ENCODE measurements at places on chromosomes 4 and X. TPM values are rescaled to one million over a fixed set of nuclear protein-coding genes. Genes with fewer than 3 reads are reported as not detected.

- H3K4me1 ChIP-seq, result no peaks in the 10 kb centered on the region
- no peaks in the 10 kb centered on the region for H3K36me3 ChIP-seq
- no peaks in the 10 kb centered on the region for H3K27me3 ChIP-seq
These were observed 1427.4 kb upstream of the ADGRL3 start for GRCh38 chr4:59772641-59773139.

GRCh38 chrX:2638279-2638678 lies 52.8 kb upstream of the CD99 start:
- no peaks in the 10 kb centered on the region for H3K4me1 ChIP-seq
- no peak overlapping the region for H3K4me3 ChIP-seq
- H3K27me3 ChIP-seq, result no peaks in the 10 kb centered on the region
- no peak for DNase-seq

- peak overlapping the region; percentile 74 for H3K4me3 ChIP-seq
- peaks cover 13% of the 10 kb centered on the region for H3K4me1 ChIP-seq
These were observed 1.8 kb downstream of the SLC38A5 start for GRCh38 chrX:48468247-48468671.

DNA sequence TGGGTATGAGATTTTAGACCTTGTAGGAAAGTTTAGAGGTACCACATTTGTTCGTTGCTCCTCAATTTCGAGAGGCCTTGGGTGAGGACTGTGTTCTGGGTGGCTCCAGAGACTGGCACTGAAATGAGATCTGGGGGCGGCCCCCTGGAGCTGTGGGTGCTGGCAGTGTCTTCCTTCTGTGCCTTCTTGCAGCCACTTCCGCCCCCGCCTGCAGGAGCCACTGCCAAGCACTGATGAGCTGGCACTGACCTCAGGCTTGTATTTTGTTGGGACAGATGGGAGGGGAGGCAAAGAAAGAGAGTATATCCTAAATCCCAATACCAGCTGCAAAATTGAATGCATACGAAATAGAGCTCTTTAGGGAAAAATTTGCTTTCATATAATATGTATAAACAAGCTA lies 64.5 kb upstream of the CLDN34 start:
- H3K27me3 ChIP-seq, result no peaks in the 10 kb centered on the region
- H3K4me3 ChIP-seq, result no peak overlapping the region
- DNase-seq, result no peak
- no peaks in the 10 kb centered on the region for H3K36me3 ChIP-seq
- no peak overlapping the region for H3K27ac ChIP-seq
- H3K4me1 ChIP-seq, result no peaks in the 10 kb centered on the region

- no peak overlapping the region for H3K27ac ChIP-seq
- DNase-seq, result no peak
- no peaks in the 10 kb centered on the region for H3K4me1 ChIP-seq
- H3K36me3 ChIP-seq, result no peaks in the 10 kb centered on the region
- H3K4me3 ChIP-seq, result no peak overlapping the region
These were observed 144.8 kb downstream of the TLL1 start for GRCh38 chr4:166017804-166018203.

DNA sequence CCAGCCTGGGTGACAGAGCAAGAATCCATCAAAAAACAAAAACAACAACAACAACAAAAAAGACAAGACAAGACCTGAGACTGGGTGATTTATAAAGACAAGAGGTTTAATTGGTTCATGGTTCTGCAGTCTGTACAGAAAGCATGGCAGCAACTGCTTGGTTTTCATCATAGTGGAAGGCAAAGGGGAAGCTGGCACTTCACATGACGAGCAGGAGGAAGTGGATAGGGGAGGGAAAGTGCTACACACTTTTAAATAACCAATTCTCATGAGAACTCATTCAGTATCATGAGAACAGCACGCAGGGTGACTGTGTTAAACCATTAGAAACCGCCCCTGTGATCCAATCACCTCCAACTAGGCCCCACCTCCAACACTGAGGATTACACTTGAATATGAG lies 28.4 kb upstream of the SLC10A7 start:
- no peak for DNase-seq
- no peak overlapping the region for H3K27ac ChIP-seq
- no peaks in the 10 kb centered on the region for H3K27me3 ChIP-seq
- H3K4me3 ChIP-seq, result no peak overlapping the region
- no peaks in the 10 kb centered on the region for H3K4me1 ChIP-seq
- H3K36me3 ChIP-seq, result no peaks in the 10 kb centered on the region

DNA sequence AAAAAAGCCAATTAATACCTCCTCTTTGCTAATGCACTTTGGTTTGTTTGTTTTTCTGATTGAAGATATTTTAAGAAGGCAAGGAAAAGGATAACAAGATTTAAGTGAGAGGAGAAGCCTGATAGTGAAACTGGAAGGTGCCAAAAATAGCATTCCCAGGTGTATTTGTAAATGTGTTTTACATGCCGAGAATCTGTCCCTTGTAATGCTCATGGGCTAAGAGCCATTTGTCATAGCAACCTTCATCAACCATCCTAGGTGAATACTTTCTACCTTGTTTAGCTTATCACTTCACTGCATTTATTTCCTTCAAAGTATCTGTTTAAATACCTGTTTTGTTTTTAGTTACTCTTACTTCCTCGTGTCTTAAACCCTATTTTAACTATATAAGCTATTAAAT lies 127.8 kb downstream of the KCTD8 start:
- no peaks in the 10 kb centered on the region for H3K36me3 ChIP-seq
- no peak overlapping the region for H3K27ac ChIP-seq
- no peaks in the 10 kb centered on the region for H3K4me1 ChIP-seq
- H3K27me3 ChIP-seq, result no peaks in the 10 kb centered on the region

DNA sequence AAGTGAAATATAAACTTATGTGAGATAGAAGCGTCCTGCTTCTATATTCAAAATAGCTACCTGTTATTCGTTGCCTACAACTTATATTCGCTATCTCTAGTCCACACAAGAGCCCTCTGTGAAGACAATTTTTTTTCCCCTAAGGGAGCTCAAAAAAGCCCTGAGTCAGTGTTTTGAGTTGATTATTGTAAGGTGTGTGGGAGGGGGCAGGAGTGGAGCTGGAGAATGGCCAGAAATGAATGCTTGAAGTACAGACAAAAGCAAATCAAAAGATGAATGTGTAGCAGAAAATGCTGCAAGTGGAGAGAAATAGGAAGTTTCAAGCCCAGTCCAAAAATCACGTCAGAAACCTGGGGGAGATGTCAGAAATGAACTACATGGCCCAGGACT lies 655.0 kb upstream of the LCORL start:
- no peaks in the 10 kb centered on the region for H3K27me3 ChIP-seq
- H3K27ac ChIP-seq, result no peak overlapping the region
- H3K4me3 ChIP-seq, result no peak overlapping the region
- DNase-seq, result no peak
- H3K36me3 ChIP-seq, result no peaks in the 10 kb centered on the region

The GSX2 gene
- total RNA-seq, result not detected

The OCIAD1 gene
- total RNA-seq, result 115 TPM

The KLHL4 gene
- total RNA-seq, result 0.28 TPM

The NAP1L2 gene
- 2.5 TPM for total RNA-seq

The CHST7 gene
- 3.9 TPM for total RNA-seq

Measured in CD8-positive, alpha-beta memory T cell (primary cell).